Naive thymus-derived CD4-positive, alpha-beta T cell (primary cell): ENCODE measurements at places on chromosomes 7 and 10. TPM values are rescaled to one million over a fixed set of nuclear protein-coding genes. Genes with fewer than 3 reads are reported as not detected.

C7orf57 gene
- total RNA-seq, result 0.80 TPM

RELN gene
- not detected for total RNA-seq

GRCh38 chr7:92674379-92674778 is 84.2 kb upstream of the FAM133B start:
- no peak for DNase-seq

- DNase-seq, result no peak
Observed at GRCh38 chr7:8378349-8379019, 54.9 kb upstream of the NXPH1 start.

LOXL4 gene
- not detected for total RNA-seq

GALNT17 gene
- not detected in 2 replicates for total RNA-seq
